ENCODE measurements at places on chromosomes 5 and 9.
A peak's percentile ranks its signal among the peaks of the same experiment; 100 is the strongest.

GRCh38 chr9:88678431-88678830, 143.5 kb downstream of the NXNL2 start:
- DNase-seq: no peak

GRCh38 chr5:142935014-142935413, 164.8 kb downstream of the ARHGAP26 start:
- no peak for DNase-seq

DNA sequence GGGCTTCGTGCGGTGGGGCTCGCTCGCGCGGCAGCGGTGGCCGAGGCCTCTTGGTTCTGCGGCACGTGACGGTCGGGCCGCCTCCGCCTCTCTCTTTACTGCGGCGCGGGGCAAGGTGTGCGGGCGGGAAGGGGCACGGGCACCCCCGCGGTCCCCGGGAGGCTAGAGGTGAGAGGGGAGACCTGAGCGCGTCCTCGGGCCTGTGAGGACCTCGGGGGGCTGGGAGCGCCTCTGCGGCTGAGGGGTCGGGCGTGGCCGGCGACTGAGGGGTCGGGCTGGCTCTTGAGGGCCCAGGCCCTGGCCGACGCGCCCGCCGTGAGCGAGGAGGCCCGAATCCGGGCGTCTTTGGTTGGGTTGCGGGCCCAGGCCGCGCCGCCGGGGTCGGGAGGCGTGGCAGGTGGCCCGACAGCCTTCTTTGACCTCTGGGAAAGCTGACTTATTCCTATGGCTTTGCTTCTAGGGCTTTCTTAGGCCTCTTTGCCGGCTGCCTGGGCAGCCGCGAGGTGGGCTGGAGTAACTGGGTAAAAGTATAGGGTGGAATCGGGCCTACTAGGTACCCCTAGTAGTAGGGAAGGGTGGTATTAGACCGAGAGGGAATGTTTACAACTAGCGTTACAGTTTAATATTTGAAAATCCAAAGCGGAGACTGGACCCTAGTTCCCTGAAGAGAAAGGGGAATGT, at the start of gene CANX:
TSS of gene CANX (plus strand) at position 33 of the 681 bp plus-strand sequence. CDS start 6,715 bp downstream, outside the sequence.
- no peak for DNase-seq

DNA sequence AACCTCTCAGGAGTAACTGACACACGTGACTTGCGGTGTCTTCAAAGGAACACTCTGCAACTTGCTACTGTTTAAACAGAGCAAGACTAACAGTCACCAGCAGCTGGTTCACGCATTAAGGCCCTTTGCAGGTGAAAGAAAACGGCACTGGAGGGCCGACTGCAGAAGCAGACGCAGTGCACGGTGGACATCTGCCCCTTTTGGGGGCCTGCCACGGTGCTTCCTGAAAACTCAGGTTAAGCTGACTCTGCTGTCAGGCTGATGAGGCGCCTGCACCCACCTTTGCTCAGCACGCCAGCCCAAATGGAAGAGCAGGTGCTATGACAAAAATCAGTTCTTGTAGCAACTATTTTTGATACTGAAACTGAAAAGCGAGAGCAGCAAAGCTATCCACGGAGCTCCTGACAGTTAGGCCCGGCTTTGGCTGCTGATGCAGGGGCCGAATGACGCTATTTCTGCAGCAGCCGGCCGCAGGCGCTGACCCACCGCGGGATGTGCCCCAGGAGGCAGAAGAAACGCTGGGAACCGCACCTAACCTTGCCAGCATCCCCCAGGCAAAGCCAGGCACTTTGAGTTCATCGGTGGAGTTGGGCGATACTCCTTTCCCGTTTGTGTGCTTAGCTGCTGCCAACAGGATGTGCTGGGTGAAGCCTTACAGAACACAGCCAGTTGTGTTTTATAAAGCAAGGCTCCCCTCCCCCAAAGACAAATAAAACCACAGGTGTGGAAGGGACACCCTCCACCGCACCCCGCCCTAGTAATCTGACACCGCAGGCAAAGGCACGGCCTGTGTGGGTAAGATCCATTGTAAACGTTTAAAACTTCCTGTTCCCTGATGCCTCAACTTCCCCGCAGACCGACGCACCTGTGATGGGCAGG, 21.1 kb upstream of the TERT start:
- DNase-seq: peak; percentile 69

DNA sequence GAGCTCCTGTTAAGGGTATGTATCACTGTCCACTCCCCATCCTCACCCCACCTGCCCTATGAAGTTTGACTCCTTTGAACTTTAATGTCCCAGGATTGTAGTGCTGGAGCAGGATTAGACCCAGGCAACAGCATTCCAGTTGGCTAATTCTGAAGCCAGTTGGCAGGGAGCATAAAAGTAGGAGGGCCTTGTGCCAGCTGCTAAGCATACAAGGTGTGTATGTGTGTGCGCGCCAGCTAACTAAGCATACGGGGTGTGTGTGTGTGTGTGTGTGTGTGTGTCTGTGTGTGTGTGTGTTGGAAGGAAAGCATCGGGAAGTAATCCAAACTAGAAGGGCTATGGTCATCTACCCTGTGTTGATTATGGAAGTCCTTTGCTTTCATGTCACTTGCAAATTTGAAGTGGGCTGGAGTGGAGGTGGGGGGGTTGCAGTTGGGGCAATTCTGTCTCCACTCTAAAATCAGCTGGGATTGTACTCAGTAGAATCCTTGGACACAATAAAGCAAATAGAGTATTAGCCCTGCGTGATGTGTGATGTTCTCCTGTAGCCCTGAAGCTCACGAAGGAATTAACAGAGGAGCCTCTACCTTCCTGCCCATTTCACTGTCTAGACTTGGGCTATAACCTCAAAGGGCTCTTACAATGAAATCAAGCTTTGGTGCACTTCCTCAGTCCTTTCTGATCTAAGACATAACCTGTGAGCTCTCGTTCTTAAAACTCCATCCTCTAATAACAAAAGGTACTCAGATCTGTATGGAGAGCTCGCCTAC, 26.9 kb downstream of the HMGCR start:
- no peak for DNase-seq

GRCh38 chr9:79945016-79945415, 373.3 kb downstream of the TLE4 start:
- DNase-seq: no peak

DNA sequence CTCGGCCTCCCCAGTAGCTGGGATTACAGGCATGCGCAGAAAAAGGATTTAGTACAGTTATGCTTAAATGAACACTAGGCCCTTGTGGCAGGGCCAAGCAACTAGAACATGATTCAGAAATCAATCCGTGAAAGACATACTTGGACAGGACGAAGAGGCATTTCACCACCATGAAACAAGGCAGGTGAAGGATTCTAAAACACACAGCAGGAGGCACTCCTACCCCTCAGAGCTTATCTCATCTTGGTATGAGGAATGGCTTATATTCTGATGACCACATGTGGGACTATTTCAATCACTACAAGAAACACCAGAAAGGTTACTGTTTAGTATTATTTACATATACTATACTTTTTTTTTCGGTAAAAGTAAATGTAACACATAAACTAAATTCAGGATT, 15.7 kb downstream of the OR2S2 start:
- no peak for DNase-seq

- DNase-seq: no peak
These were observed 14.4 kb upstream of the DMRT3 start for GRCh38 chr9:962023-962422.

DNA sequence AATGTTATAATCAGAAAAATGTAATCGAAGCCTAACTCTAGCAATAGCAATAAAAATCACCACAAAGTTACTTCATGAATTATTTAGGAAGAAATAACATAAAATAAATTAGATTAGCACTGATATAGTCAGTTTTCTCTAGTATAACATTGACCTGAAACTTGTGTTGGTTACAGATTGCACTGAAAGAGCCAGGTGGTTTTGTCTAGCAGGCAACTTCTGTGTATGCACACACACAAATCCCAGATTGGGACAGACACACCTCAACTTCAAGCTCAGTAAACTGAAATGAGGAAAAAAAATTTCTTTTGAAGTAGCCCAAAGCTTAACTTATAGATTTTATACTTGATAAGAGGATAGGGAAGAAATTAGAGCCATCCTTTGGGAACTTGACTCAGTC, 129.3 kb downstream of the EFNA5 start:
- no peak for DNase-seq

DNA sequence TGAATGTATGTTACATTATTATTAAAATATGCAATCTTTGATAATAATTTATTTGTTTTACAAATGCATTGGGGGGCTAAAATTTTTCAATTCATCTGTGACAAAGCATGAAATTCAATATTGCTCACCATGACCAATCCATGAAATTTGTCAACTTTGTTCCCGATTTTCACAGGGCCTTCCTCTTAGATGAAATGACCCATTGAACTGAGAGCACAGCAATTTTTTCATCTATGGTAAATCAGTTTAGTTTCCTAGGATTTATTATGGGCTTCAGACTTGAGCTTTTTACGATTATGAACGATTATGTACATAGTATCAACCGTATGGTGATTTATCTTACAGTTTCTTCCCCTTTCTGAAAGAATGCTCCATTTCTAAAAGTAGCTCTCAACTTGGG, 157.3 kb downstream of the KIAA0825 start:
- DNase-seq: no peak

DNA sequence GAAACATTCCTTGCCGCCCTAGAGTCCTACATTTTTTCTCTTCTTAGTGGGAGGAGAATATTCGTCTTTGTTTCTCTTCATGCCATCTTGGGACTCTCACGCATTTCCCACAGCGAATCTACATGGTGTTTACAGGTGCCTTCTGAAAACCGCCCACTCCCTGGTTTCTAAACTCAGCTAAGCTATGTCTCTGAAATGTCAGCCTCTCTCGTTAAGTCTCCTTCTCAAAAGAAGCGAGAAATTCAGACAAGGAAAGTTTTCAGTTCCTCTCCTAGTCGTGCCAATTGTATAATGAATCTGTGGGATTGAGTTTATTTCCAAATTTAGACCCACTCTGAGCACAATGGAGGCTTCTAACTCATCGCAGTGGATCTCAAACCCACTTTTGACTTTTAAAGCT, 186.8 kb upstream of the NFIB start:
- DNase-seq: no peak

- DNase-seq: no peak
These were observed 1121.6 kb downstream of the MAT2B start for GRCh38 chr5:164627021-164627420.

- DNase-seq: peak; percentile 66
These were observed 1.2 kb downstream of the ANKRD33B start for GRCh38 chr5:10564838-10565784.

GRCh38 chr5:160769301-160769700, 82.7 kb downstream of the ATP10B start:
- DNase-seq: no peak
